ENCODE measurements at places on chromosomes 2 and 18.

- DNase-seq = no peak
Observed at GRCh38 chr18:4802296-4802695, 347.2 kb upstream of the DLGAP1 start.

DNA sequence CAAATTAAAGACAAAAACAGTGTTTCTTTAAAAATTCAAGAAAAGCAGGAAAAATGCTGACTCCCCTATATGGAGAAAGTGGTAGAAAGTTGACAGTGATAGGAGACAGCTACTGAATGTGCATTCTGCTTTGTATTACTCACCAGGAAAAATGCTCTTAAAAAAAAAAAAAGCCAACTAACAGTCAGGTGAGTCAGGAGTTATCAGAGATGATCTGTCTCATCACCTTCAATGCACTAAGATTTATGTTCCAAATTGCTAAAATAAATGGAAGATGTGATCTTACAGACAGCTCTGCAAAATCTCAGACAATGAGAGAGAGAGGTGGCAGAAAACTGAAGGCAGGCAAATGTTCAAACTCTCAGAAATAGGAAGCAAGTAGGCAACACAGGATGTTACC lies 47.6 kb upstream of the ZNF521 start:
- peak; percentile 24 for DNase-seq

- DNase-seq = no peak
Observed at GRCh38 chr2:85953476-85953875, 64.7 kb upstream of the ST3GAL5 start.

- DNase-seq = no peak
Observed at GRCh38 chr2:186757009-186757408, 63.1 kb downstream of the FAM171B start.

DNA sequence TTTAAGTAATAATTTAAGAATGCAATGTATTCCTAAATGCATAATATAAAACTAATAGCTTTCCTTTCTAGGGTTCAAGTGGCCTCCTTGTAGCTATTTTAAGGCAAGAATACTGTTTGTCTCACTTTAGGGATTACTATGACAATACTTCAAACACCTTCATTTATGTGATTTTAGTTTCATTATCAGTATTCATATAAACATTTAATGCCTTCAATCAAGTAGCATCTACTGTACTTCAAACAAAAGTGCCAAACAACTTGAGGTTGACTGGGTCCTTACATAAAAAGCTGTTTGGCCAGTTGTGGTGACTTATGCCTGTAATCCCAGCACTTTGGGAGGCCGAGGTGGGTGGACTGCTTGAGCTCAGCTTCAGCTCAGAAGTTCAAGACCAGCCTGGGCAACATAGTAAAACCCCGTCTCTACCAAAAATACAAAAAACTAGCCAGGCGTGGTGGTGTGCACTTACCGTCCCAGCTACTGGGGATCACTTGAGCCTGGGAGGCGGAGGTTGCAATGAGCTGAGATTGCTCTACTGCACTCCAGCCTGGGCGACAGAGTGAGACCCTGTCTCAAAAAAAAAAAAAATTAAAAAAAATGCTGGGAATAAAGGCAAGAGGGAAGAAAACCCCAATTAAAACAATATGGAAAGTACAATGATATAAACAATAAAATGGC lies 9.3 kb downstream of the MEX3C start:
- DNase-seq = no peak

DNA sequence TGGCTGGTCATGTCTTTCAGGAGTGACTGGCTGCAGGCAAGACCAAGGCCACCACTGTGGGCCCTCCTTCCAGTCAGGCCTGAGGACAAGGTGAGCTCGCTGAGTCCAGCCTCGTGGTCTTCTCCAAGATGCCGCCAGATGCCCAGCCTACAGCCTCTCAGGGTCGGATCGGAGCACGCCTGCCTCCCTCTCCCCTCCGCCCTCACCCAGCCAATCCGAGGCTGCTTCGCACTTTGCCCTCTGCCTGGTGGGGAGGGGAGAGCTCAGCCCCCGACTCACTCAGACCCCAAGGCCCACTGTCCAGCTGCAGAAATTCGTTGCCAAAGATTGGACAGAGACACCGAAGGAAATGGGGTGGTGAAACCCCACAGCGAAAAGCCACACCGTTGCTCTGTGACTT lies 33.1 kb downstream of the ATOH8 start:
- no peak for DNase-seq

GRCh38 chr18:80253871-80254492 lies 6.7 kb upstream of the PARD6G start:
- DNase-seq = peak; percentile 22

DNA sequence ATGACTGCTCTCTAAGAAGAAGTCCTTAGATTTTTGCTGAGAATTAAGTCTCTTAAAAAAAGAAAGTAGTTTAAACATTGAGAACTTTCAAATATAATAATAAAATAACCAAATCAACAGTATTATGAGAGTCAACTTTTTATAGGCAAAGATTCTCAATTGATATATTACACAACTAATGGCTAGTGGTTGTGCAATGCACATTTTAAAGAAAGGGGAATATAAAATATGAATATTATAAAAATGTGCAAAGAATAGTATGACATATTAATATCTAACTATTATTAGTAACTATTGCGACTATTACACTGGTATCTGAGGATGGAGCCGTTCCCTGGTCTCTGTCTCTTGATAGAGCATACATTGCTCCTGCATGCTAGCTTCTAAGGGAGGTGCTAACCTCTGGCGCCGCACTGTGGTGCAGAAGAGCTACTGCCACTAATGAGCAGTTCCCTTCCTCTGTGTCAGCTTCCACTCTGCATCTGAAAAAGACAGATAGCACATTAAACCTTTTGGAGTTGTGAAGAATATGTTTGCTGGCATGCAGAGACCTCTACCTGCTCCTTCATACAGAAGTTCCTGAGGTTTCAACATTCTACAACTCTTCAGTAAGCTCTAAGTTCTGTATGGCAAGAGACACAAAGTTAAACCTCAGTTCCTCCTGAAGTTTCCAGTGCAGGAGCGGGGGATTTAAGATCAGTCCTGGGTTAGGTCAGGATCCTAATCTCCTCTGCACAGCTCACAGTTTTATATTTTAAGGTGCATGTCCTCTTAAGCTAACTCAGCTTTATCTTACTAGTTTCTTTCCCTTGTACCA lies 3.5 kb upstream of the SLC9A2 start:
- DNase-seq = peak; percentile 77

- no peak for DNase-seq
Observed at GRCh38 chr18:45413180-45413836, 202.0 kb upstream of the SLC14A2 start.

- DNase-seq = no peak
Observed at GRCh38 chr2:141957827-141958450, 172.9 kb downstream of the LRP1B start.

DNA sequence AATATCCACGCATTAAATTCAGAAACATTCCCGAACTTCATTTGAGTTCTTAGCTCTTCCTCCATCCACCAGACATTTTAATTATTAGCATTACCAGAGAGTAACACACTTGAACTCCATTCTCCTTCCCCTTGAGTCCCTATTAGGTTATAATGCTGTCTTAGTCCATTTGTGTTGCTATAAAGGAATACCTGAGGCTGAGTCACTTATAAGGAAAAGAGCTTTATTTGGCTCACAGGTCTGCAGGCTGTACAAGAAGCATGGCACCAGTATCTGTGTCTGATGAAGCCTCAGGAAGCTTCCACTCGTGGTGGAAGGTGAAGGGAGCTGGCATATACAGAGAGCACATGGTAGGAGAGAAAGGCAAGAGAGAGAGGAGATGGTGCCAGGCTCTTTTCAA lies 25.4 kb downstream of the TBC1D8 start:
- no peak for DNase-seq

GRCh38 chr2:222013889-222014288 lies 284.9 kb downstream of the PAX3 start:
- DNase-seq = no peak

DNA sequence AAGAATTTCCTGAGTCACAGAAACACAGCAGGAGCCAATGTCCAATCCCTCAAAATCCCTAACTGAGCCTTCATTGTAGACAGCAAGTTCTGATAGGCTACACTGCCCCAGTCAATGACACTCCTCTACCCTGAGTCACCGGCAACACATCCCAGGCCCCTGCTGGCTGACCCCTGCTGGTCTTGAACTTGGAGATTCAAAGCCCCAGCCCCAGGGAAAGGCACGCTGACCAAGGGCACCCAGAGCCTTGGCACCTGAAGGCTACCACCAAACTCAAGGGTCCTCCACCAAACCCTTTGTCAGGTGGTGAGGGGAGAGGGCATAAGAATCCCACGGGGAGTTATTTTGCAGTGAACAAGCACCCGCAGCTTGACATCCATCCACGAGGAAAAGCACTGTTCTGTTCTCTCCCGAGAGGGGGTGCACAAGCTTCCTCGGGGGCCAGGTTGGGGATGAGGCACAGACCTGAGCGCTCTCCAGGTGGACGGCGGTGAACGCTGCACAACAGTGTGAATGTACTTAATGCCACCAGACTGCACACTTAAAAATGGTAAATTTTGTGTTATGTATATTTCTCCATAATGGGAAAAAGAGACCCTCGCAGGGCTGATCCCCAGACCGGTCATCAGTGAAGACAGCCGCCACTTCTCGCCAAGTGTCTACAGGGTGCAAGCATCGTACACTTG lies 46.9 kb downstream of the TFCP2L1 start:
- DNase-seq = peak; percentile 2

- DNase-seq = no peak
Observed at GRCh38 chr18:3294435-3295080, 32.6 kb downstream of the MYL12B start.

- no peak for DNase-seq
Observed at GRCh38 chr18:77329651-77330050, 80.0 kb downstream of the GALR1 start.

DNA sequence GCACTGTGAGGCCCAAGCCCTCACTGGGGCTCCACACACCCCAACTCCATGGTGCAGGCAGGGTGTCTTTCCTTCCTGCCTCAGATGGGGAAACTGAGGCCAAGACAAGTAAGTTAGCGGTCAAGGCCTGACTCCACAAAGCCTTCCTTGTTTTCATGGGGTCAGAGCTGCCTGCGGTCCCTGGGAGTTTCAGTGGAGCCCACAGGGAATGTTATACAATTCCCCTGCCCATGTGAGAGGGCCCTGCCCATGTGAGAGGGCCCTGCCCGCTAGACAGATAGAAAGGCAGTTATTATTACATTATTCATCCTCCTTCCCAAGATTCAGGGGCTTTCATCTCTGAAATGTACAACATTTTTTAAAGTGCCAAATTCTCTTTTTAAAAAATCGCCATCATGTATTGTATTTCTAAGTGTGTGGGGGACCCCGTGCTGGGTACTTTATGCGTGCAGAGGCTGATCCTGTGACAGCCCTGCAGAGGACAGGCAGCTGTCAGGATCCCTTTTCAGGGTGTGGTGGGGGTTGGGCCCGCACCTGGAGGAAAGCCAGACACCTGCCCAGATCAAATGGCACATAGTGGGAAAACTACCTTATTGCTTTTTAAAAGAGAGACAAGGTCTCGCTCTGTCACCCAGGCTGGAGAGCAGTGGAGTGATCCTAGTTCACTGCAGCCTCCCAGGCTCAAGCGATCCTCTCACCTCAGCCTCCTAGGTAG lies 23.4 kb downstream of the FBLN7 start:
- DNase-seq = no peak

DNA sequence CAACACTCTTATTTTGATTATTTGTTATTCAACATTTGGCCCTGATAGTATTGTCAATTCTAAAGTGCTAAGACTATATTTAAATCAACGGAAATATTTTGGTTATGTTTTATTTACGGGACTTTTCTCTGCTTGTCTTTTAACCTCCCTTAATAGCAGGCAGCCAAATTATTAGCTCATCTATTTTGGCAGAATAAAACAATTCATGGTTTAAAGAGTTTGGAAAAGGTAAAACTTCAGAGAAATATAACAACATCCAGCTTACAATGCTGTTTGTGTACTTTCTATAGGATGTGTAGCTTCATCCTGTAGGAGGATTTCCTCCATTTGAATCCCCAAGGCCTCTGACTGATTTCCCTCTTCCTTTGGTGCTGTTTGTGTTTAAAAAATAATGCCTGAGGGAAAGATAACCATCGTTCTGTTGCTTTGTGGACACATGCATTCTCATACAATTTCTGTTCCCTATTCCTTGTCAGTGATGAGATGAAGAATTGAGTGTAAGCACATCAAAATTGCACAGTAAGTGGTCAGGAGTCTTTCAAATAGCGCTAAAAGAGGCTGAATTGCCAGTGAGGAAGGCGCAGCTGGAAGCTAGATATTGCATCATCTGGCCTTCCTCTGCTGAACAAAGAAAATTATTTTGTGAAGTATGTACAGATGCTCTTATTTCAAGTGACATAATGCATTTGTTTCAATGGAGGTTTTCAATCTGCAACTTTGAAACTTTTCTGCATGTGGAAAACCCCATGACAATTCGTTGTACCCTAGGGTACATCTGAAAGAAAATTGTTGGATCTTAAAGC lies 80.3 kb downstream of the CD28 start:
- no peak for DNase-seq

DNA sequence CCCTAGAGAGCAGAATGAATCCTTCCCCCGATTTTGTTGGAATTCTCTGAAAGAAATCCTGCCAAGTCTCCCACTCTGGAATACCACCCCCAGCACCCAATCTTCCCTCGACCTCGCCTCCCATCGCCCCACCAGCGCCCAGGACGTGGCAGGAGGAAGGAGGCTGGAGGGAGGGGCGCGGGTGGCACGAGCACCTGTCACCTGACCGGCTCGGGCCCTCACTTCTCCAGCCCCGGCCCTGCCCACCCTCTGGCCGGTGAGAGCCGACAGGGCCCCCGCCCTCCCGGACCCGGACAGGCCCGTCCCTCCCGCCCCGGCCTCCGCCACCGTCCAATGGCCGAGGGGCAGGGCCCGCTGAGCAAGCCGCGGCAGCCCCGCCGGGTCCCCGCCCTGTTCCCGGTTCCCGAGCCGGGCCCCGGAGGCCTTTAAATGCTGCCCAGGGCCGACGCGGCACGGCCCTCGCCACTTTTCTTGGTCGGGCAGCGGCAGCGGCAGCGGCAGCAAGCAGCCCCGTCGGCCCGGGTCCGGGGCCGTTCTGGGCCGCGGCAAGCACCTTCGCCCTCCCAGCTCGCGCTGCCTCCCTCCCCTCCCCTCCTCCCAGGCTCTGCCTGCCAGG lies at the start of gene LGALSL:
LGALSL (plus strand) TSS at position 393 of the 616 bp plus-strand sequence. CDS start 384 bp downstream, outside the sequence.
- DNase-seq = peak; percentile 67

DNA sequence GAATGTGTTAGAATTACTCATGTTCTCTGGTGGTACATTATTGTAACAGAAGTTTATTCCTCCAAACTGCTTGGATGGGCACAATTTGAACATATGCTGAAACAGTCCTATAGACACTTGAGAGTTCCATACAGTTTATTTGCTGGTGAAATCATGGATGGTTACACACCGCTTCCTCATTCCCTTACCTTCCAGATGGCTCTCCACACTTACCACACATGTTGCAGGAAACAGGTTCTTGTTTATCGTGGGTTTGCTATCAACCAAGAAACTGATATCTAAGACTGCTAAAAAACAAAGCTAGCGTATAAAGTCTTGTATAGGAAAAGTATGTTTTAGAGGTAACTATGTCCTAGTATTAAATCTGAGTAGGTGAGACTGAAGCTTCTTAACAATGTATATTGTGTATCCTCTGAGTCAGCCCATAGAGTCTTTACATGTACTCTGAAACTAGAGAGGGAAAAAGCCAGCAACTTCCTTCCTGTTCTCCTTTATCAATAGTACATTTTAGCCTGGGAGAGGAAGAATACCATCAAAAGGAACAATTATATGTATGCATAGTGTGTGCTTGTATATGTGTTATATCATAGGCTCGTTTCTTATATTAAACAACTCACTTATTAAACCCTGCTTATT lies 313.1 kb downstream of the PLCL1 start:
- no peak for DNase-seq

- DNase-seq = no peak
Observed at GRCh38 chr2:71936076-71937030, 211.3 kb downstream of the CYP26B1 start.

Data from PC-3 (cell line).